ENCODE measurements at places on chromosomes 16 and 17.
A peak's percentile ranks its signal among the peaks of the same experiment; 100 is the strongest.

DNA sequence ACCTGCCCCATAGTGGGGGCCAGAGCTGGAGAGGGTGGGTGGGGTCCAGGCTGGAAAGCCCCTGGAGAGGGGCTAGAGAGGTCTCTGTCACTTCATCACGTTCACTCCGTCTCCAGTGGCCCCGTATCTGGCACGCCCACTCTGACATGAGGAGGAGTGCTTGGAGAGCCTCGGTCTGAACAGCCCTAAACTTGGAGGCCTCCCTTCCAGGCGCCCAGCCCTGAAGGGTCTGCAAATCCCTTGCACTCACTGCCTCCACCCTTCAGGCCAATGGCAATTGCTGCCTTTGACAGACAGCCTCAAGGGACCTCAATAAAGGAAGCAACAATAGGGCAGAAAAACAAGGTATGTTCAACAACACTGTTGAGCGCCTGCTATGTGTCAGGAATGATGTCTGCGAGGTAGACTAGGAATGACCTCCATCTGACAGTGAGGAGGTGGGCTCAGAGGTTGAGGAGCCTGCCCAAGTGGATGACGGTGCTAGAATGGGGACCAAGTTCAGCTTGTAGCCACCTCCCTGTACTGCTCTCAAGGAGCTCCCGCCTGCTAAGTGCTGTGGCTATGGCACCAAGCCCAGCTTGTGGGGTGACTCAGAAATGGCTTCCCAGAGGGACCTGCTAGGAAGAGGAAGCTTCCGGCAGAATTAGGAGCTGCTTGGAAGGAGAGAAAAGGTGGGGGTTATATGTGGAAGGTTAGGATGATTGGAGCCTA lies 2.9 kb upstream of the EPX start:
- peak; percentile 63 for DNase-seq

- DNase-seq = no peak
Measured at GRCh38 chr17:2282297-2282873, 21.2 kb downstream of the SMG6 start.

DNA sequence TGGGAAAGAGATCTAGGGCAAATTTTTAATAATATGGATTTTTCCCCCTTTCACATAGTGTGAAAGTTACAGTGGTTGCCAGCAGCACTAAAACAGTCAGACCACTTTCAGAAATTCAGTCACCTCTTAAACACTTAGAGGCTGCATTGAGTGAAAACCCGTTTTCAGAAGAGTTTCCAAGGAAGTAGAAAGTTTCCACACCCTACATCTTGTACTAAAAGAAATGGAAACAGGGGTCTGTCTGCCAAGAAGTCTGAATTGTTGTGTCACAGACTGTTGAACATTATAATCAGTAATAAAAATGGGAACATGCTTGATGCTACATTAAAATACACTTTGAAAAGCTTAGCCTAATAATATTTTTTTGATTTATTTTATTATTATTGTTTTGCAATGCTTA lies 278.9 kb upstream of the KCNJ16 start:
- DNase-seq = no peak

DNA sequence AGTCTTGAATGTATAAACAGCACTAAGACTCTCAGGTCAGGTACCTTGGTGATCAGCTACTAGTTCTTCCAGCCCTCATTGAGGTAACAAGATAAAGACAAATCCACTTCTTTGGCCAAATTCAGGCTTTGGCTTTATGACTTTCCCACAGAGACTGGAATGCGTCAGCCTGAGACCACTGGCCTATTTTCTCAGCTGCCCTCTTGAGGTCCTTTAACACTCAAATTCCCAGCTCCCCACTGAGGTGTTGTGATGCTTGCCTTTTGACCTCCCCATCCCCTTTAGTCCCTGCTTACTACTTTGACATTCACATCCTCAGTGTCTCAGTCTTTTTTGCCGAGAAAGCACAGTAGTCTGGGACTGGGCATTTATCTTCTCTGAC lies 10.6 kb downstream of the TNFAIP1 start:
- DNase-seq = no peak

DNA sequence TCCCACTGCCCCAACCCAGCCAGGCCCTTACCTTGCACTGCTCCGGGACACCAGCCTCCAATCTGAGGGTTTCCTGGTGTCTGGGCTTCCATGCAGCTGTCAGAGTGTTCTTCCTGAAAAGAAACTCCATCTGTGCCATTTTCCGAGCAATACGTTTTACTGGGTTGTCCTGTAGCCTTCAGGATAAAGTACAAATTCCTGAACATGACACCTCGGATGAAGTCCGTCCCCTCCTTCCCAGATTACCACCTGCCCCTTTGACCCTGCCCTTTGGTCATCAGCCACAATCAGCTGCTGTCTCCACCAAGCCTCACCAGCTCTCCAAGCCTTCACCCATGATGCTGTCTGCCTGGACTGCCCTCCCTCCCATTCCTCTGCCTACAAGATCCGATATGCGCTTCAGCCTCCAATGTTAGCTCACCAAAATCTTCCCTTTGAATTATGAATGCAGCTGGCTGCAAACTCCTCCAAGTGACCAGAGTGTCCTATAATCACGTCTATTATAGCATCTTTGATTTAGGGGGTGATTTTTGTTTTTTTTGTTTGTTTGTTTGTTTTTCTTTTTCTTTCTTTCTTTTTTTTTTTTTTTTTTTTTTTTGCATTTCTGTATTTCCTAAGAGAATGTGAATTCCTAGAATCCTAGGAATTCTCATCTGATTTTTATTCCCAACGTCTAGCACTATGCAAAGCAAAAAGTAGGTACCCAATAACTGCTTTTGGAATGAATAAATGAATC lies 60.6 kb upstream of the KIFC3 start:
- DNase-seq = no peak

Data from left hindlimb (tissue), 1 donor.